Activated CD8-positive, alpha-beta memory T cell treated with anti-CD3 and anti-CD28 coated beads, Interleukin-2, amount 10 ng/mL, durations not matched to agents 7 days and 5 days (primary cell): ENCODE measurements at places on chromosomes 1 and 21. TPM values are rescaled to one million over a fixed set of nuclear protein-coding genes. Genes with fewer than 3 reads are reported as not detected.

Gene GSTM5
- not detected for total RNA-seq

Gene CCDC17
- total RNA-seq: 3.9 TPM

Gene OPTC
- total RNA-seq: not detected

Gene SLC6A9
- 2.6 TPM for total RNA-seq

Gene URB1
- total RNA-seq: 17.5 TPM

Gene TMPRSS15
- total RNA-seq: not detected

Gene FMOD
- total RNA-seq: 0.19 TPM

Gene LAPTM5
- total RNA-seq: 386 TPM

GRCh38 chr1:236608930-236609726 is 4.8 kb upstream of the HEATR1 start:
- DNase-seq: no peak

DNA sequence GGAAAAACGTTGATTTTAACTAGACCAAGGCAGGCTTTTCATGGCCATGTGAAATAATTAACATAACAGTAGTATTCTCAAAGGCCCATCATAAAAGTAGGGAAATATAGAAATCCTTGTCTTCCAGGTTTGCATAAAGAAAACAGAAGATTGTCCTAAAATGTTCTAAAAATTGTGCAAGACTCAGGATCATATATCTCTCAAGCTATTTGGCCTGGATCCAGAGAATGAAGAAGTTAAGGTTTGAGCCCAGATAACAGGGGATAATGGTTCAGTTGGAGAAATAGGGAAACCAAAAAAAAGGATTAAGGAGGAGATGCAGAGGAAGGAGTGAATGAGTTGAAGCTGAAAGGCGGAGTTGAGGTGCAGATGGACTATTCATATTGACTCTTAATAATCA is 555.5 kb upstream of the NR5A2 start:
- DNase-seq: no peak

GRCh38 chr1:23167353-23168078 is 1.1 kb downstream of the LUZP1 start:
- DNase-seq: peak; percentile 60

DNA sequence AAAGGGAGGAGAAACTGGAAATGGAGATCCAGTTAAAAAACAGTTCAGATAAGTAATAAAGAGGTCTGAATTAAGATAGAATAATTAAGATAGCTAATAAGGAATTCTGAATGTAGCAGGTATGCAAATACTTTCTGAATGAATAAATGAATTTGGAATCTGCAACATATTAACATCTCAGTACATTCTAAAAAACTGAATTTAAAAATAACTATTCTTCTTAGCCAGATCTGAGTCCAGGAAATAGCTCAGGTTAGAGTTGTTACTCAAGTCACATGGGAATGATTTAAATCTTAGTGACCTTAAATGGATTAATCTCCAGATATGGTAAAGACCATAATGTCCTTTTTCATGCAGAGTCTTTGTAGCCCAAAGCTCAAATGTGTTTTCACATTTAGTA is 51.2 kb downstream of the EYA3 start:
- no peak for DNase-seq

GRCh38 chr1:218371927-218372672 is 27.0 kb downstream of the TGFB2 start:
- no peak for DNase-seq

DNA sequence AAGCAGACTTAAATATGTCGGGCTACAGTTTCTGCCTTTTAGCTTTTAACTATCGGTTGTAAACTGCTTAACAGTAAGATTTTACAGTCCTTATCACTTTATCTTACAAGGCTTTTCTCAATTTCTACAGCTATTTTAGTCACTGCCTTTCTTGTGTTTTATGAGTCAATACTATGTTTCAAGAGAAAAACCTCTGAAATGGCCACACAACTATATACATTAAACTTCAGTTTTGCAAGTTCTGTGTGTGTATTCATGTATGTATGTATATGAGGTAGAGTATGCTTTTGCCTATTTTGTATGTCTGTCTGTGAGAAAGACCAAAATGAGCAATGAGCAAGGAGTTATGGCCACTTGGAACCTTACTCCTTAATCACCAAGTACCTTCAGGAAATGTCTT is 169.8 kb downstream of the SYT2 start:
- DNase-seq: no peak

- no peak for DNase-seq
Measured at GRCh38 chr1:30857964-30858363, 50.6 kb downstream of the SDC3 start.

GRCh38 chr1:182460550-182460951 is 10.6 kb downstream of the RGSL1 start:
- DNase-seq: no peak

DNA sequence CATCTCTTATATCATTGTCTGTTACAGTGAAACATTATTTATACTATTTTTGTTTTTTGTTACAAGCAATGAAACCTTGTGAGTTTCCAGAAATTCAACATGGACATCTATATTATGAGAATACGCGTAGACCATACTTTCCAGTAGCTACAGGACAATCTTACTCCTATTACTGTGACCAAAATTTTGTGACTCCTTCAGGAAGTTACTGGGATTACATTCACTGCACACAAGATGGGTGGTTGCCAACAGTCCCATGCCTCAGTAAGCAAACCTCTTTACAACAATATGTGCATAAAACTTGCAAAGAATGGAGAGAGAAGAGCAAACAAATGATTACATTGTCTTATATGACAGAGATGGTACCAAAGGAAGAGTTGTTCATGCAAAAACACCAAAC is 22.4 kb downstream of the CFHR4 start:
- DNase-seq: no peak

GRCh38 chr1:39973503-39974135 is 18.7 kb downstream of the MFSD2A start:
- DNase-seq: peak; percentile 78

DNA sequence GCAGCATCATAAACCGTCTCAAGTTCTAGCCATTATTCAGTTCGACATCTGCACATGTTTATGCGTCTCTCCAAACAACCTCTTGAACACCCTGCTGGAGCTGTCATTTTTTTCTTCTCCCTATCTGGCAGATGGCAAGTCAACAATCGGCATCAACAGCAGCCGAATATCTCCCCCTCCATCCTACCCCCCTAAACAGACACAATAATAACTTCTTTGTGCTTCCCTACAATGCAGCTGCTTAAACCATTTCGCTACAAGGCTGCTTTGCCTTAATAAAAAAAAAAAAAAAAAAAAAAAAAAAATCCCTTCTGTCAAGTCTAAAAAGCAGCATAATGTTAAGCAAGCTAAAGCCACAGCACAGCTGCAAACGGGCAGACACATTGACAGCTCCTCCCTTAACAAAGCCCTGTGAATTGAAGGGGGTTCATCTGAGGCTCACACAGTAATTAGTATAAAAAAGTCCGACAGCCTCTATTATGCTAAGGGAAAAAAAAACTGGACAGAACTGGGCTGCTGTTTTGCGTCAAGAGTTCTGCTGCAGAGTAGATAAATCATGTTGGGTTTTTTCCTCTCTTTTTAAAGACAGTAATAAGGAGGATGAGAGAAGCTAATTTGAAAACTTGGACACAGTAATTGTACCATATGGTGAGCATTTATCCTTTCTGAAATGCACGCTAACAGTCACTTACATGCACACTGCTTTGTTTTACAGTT is 136.4 kb downstream of the AKT3 start:
- DNase-seq: no peak

DNA sequence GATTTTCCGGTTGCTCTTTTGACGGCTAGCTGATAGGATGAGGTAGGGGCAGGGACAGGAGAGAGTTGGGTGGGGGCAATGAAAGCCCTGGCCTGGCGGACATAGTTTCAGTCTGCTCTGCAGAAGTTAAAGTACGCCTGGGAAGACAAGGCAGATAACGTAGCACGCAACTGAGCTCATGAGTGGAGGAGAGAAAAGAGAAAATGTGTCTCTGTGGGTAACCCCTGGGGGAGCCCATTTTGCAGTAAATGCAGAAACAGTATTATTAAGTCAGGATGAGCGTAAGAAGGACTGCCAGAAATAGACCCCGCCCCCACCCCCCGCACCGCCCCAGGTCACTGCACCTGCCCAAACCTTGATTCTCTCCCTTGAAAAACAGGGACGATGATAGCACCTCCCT is 51.7 kb upstream of the TARBP1 start:
- DNase-seq: no peak

- no peak for DNase-seq
Measured at GRCh38 chr1:220789532-220790147, 2.9 kb downstream of the MTARC1 start.

GRCh38 chr21:28487455-28488070 is 505.1 kb downstream of the LTN1 start:
- no peak for DNase-seq

GRCh38 chr1:116806245-116806644 is 52.0 kb downstream of the CD2 start:
- DNase-seq: peak; percentile 81

DNA sequence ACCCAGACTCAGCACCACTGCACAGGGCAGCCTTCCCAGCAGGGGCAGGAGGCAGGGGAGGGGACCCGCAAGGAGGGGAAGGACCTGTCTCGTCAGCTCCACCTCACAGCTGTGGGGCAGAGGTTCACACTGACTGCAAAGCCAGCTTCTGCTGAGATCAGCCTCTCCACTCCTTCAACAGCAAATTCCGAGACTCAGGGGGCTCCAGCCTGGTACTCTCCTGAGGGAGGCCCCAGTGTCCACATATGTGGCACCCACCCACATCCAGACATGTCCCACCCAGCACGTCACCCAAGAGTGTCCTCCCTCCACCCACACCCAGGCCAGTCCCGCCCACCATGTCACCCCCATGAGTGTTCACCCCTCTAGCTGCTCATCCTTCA is 329.5 kb downstream of the NPHP4 start:
- no peak for DNase-seq

DNA sequence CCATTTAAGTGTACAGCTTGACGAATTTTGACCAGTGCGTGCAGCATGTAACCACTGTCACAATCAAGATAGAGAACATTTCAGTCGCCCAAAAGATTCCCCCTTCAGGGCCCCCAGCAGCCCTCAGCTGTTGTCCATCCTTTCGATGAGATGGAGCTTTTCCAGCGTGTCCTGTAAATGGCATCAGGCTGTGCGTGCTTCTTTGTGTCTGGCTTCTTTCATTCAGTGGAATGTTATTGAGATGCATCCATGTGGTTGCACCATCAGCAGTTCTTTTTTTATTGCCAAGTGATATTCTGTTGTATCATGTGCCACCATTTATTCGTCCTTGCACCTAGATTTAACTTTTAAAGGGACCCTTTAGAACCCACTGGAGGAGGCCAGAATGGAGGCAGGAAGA is 21.9 kb downstream of the UBE2Q1 start:
- no peak for DNase-seq

- no peak for DNase-seq
Measured at GRCh38 chr1:231334079-231334666, 3.5 kb downstream of the EXOC8 start.

GRCh38 chr1:98763488-98764150 is 102.1 kb downstream of the SNX7 start:
- DNase-seq: no peak

- no peak for DNase-seq
Measured at GRCh38 chr1:203450001-203450400, 25.6 kb upstream of the PRELP start.

DNA sequence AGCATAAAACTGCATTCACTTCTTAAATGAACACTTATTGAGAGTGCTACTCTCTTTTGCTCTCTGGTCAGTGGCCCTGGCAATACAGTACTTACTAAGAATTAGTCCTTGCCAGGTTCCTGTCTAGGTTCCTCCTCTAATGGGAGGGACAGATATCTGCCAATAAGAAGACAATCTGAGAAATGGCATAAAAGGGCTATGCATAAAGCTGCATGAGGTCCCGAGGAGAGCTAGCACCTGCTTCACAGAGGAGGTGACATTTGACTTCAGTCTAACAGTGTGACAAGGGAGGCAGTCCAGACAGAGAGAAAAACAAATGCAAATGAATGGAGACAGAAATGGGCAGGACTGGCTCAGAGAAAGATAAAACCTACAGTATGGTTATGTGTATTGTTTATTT is 357.1 kb upstream of the SGIP1 start:
- no peak for DNase-seq

GRCh38 chr1:150144606-150145005 is 5.1 kb upstream of the PLEKHO1 start:
- no peak for DNase-seq

GRCh38 chr21:24852610-24853195 is 754.6 kb downstream of the MRPL39 start:
- DNase-seq: no peak

- no peak for DNase-seq
Measured at GRCh38 chr1:97743129-97743528, 177.7 kb downstream of the DPYD start.

DNA sequence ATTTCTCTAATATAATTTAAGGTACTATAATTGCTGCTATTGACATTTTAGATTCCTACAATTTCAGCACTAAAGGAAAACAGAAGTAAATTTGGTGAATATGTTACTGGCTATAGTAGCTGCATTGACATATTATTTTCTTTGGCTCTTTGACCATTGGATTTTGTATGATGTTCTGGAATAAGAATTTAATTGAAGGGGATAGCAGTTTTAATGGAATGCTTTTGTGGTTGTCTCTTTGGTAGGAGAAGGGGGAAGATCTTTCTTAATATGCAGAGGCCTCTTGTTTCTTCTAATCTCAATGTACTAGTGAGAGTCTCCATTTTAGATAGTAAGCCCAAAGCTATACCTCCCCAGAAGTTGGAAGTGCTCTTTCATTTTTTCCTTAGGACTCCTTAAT is 6.9 kb downstream of the DTL start:
- no peak for DNase-seq

DNA sequence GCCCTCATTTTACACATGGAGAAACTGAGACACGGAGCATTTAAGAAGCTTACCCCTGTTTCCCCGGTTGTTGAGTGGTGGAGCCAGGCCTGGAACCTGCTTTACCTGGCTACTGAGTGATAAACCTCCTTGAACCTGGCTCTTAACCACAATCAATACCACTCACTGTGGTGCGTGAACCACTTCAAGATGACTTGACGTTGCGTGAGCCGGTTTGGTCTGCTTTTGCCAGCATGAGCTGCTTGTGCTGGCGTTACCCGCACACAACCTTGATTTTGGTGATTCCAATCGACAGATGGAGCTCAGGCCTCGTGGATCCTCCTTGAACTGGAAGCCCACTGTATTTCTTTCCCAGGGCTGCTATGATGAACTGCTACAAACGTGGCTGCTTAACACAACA is 6.1 kb upstream of the TINAGL1 start:
- DNase-seq: no peak

DNA sequence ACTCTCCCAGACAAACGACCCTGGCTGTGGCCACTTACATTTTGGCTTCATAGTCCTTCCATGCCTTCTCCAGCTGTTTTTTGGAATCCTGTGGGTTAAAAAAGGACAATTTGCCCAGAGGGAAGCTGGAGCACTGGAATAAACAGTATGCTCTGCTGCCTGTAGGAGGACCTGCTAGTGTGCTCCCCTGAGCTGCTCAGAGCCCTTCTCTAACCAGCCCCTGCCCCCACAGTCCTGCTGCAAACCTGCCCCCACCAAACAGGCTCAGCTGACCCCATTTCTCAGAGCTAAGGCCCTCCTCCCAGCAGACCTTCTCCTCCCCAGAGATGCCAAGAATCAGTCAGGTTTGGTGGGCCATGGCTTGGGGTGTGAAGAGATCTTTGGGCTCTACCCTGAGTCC is 26.9 kb upstream of the TCEA3 start:
- no peak for DNase-seq
